ENCODE measurements at places on chromosomes 12 and 14.

DNA sequence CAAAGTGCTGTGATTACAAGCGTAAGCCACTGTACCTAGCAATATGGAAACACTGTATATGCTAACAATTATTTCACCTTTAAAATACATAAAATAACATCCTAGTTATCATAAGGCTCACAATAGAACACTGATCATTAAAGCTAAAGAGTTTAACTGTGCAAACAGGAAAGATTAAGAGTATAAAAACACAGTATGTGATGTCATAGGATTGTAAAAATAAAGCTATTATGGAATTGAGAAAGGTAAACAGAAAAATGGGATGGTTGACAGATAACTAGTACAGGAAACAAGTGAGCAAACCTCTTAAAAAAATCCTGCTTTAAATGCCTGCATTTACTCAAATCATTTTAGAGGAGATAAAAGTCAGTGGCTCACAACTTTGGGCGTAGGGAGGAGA is 10.8 kb upstream of the IPO8 start:
- DNase-seq: no peak

DNA sequence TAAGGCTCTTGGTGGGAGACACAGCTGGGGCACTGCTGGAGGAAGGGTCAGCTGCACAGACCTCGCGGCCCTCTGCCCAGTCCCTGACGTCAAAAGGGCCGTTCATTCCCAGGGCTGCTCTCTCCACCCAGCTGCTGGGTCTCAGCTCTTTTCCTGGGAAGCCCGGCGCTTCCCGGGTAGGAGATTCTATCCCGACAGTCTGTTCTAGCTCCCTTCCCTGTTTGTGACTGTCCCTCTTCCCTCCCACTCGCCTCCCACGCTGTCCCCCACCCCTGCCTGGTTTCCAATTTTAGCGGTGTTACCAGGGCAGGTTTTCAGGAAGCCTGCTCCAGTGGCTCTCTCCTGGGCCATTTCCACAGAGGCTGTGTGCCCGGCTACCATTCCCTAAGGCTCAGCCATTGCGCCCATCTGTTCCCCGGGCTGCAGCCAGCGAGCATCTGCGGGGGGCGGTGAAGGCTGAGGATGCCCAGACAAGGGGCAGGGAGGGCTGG is 186.6 kb downstream of the CACNA1C start:
- no peak for DNase-seq

GRCh38 chr12:14410841-14411569 is 45.5 kb downstream of the ATF7IP start:
- no peak for DNase-seq

DNA sequence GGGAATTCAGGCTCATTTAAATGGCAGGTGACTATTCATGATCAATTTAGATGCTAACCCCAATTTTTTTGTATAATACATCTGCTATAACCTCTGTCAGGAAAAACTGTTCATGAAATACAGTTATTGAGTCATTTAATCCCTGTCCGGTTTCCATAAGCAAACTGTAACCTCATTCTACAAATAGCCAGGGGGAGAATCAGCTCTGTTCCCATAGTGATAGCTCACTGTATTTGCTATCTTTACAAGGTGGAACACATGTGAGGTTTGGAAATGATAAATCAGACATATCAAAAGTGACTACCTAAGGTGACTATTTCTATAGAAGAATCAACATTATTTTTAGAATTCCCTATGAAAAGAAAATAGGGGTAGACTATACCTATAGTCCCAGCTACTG is 38.6 kb upstream of the VPS33A start:
- DNase-seq: no peak

DNA sequence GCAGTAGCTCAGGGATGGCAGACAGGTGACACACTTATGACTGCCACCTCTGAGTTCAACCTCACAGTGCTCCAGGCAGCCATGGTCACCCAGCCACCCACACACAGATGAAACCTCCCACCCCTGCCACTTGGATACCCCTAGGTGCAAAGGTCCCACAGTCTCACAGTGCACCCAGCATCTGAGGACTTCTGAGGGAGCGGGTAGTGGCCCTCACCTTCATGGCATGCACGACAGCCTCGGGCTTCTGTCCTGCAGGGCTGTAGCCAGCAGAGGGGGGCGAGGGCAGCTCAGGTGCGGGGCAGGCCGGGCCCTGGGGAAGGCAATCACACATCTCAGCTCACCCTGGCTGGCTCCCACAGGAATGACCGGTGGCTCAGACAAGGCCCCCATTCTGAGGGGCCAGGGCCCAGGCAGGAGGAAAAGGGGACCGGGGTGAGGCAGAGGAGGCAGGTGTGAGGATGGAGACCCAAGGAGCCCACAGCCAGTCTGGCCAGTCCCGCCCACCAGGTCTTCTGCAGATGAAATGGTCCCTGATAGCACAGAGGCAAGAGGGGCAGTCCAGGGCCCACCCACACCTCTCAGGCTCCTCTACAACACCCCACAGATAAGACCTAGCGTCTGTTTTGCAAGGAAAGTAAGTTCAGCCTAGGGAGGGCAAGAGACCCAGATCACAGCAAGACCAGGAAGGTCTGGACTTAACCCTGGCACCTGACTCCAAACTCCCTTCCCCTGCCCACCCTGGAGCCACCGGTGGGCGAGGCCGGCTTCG is 35.8 kb downstream of the CCNK start:
- no peak for DNase-seq

DNA sequence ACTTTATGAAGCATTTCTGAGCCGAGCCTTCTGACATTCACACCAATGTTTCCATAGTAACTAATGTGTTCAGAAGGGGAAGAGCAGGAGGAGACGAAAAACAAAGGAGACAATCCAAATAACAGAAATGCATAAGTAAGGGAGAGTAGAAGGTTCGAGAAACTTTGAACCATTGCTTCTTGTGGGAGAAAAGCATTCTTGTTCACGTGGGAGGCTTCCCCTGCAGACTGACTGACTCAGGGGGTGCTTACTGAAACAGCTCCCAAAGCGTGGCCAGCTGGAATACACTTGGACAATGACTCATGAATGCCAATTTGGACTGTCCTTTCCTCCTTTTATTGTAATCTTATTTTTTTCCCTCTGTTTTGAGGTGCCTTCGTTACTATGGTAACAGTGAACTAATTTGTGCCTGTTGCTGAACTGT is 73.9 kb downstream of the NEDD1 start:
- DNase-seq: no peak

GRCh38 chr14:93108105-93108504 is 7.6 kb downstream of the ITPK1 start:
- DNase-seq: no peak

DNA sequence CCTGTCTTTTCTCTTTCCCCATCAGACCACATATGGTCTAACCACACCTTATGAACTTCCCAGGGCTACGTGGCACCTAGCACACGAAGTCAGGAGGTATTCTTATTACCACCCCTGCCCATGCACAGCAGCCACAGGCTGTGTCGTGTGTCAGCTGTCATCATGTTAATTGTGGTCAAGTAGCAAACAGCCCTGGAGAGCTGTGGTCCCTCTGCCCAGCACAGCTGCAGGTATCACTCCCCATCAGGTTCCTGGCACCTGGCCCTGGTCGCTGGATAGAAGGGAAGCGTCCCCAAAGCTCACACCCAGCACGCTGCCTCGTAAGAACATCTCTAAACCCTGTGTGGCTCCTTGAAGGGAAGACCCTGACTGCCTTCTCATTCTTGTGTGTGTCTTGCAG is 45.4 kb downstream of the CLMN start:
- no peak for DNase-seq

DNA sequence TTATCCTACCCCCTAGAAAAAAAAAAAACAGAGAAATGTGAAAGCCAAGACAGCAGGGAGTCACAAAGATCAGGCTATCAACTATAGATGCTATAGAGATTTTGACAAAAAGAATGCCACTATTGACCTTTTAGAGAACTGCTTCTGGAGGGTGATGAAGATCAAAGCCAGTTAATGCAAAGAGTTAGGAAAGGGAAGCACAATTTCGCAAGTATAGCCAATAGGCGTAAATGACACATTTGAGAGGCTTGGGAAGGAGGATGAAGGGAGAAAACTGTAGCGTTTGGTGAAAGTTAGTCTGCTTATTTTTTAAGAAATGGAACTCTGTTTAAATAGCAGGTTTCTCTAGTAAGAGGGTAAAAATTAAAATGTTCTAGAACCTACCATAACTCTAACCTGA is 190.7 kb downstream of the DUSP6 start:
- no peak for DNase-seq

GRCh38 chr12:52032446-52032803 is 18.8 kb upstream of the NR4A1 start:
- peak; percentile 97 for DNase-seq

DNA sequence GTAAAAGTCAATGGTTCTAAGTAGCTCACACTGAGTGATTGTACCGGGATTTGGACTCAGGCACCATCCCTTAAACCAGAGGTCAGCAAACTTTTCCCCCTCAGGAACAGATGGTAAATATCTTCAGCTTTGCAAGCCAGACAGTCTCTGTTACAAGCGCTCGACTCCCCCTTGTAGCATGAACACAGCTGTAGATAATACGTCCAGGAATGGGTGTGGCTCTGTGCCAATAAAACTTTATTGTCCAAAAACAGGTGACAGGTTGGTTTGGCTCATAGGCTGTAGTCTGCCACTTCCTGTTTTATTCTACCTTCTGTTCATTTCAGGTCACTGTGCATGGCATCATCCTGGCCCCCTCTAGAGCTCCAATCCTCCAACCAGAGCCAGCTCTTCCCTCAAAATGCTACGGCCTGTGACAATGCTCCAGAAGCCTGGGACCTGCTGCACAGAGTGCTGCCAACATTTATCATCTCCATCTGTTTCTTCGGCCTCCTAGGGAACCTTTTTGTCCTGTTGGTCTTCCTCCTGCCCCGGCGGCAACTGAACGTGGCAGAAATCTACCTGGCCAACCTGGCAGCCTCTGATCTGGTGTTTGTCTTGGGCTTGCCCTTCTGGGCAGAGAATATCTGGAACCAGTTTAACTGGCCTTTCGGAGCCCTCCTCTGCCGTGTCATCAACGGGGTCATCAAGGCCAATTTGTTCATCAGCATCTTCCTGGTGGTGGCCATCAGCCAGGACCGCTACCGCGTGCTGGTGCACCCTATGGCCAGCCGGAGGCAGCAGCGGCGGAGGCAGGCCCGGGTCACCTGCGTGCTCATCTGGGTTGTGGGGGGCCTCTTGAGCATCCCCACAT is 7.6 kb downstream of the BDKRB1 start:
- no peak for DNase-seq

GRCh38 chr14:61480704-61481285 is 159.4 kb downstream of the PRKCH start:
- DNase-seq: no peak

DNA sequence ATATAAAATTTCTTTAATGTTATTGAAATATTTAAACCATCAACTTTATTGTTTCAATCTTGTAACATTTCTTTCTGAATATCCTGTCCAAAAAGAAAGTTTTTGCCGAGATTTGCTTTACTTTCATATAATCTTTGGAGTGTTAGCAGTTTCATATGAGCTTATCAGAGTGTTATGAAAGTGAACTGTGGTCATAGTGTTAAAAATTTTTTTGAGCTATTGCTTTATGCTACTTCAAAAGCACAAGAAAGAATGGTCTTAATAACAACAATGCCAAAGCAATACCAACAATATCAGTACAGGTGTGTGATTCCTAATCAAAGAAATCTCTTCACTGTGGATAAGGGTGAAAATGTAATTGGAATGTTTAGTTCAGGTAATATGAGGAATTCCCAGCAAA is 1994.9 kb upstream of the FLRT2 start:
- no peak for DNase-seq
